H9 (cell line): ENCODE measurements at places on chromosomes 4 and X.

DNA sequence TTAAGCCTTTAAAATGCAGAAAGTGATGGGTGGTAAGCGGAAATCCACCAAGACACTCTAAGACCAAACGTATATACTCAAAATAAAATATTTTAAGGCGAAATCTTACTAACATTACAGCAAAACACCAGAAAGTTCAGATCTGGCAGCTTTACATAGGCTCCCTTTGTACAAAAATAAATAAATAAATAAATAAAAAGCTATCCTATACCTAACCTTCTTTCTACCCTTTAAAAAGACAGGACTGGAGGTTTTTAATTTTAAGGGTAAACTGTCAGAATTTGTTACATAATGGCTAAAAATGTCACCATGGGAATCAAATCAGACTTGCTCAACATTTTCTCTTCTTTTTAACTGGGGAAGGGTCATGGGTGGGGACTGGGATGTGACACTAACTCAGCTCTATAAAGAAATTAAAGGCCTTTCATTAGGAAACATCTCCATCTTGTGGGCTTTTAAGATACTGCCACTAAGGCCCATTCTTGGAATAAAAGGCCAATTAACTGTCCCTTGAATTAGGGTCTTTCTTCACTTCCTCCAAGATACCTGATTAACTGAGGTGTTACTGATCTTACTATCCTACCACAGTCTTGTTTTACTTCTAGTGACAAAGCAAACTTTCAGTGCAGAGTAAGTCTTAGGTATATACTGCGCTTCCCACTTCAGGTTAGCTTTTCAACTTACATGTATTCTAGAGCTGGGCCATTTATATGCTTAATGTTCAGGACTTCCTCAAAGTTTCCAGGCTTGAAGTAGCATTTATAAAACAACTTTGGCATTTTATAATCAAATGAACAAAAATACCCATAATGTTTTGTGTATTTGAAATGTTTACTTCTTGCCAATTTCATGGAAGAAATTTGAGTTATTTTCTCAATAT, 13.3 kb downstream of the HNRNPD start:
- no peak for DNase-seq

DNA sequence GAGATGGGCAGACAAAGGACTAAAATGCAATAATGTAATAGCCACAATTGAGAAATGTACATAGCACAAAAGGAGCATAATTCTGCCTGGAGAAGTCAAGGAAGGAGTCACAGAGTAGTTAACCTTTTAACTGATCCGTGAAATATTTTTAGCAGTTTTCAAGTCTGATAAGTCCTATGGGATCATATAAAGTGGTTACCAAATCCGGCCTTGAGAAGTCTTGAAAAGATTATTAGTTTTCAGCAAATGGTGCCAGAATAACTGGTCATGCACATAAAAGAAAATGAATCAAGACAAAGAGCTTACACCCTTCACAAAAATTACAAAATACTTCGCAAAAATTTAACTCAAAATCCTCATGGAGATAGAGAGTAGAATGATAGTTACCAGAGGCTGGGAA, 788.7 kb upstream of the AMOT start:
- DNase-seq, result no peak

- no peak for DNase-seq
Measured at GRCh38 chr4:147244786-147245185, 236.1 kb upstream of the EDNRA start.

GRCh38 chr4:67933755-67934154, 29.5 kb downstream of the TMPRSS11A start:
- no peak for DNase-seq

DNA sequence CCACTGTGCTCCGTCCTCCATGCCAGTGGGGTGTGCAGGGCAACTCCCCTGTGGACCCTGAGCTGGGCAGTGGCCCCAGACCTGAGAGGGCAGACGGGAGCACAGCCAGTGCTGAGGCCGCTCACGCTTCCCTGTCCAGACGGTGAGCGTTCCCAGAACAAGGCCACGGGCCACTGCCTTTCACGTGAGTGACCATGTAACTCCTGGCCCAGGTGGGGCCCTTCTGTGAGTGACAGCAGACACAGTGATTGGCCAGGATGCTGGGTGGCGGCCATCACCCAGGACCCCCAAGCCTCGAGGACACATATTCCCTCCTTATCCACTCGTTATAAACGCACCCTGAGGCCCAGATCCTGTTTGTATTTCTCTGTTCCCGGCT, 10.5 kb downstream of the NSG1 start:
- DNase-seq, result no peak
